Activated CD8-positive, alpha-beta memory T cell treated with anti-CD3 and anti-CD28 coated beads for 4 hours (primary cell): ENCODE measurements at places on chromosomes 1 and 21.

DNA sequence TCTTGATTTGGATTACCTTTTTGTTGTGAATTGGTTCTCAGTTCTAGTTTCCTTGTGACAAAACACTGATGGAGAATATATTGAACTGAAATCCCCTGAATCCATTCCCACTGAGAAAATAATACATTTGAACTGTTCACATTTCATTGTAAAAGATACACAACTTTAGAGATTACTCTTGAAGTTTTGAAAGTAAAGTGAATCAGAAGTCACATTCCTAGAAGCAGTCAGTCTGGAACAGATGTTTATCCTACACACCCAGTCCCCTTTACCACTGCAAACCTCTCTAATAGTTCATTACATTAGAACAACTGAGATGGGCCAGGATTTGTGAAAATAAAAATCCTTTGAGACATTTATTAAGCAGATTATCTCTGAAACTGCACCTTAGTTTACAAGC, 3.4 kb downstream of the RERE start:
- no peak for DNase-seq

DNA sequence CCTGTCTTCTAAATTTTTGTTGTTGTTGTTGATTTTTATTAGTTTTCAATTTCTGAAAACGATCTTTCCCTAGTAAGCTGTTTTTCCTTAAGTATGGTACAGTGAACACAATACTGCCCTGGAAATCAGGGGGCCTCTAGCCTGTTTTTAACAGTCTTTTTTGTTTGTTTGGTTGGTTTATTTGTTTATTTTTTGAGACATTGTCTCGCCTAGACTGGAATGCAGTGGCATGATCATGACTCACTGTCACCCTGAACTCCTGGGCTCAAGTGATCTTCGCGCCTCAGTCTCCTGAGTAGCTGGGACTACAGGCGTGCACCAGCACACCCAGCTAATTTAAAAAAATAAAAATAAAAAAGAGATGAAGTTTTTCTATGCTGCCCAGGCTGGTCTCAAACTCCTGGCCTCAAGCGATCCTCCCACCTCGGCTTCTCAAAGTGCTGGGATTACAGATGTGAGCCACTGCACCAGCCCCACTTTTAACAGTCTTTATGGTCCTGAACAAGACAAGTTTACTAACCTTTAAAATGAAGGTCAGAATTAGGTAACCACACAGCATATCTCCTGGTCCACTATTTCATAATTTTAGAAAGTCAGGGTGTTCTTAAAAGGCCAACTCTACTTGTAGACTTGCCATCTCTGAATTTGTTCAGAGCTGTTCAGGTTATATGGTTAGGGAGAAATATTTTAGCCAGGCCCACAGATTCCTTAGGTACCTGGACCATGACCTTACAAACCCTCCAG, 35.4 kb downstream of the TBCE start:
- no peak for DNase-seq

DNA sequence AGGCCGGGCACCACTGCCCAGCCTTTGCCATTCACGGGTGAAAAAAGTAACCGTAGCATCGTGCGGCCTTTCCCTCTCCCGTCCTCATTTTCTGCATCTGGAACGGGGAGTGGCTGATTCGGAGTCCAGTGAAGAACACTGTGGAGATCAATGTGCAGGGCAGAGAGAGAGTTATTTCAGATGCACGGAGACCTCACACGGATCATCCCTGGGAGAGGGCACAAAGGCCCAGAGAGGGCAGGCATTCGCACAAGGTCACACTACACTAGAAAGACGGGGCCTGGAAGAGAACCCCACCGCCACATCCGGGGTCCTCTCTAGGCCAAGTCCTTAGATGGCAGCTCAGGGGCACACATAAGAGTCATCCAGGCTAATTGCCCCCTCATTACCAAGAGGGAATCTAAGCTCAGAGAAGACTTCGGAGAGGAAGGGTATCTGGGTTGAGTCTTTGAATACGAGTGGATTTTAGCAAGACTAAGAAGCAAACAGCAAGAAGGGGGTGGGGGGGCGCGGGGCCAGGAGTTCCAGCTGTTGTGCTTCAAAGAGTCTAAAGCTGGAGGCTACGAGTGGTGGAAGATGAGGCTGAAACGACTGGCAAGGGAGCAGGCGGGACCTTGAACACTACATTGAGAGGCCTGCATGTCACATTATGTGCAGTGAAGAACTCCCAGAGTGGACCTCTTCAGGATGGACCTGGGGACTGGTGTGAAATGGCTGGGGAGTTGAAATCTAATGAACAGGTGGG, 857 bp downstream of the GPX7 start:
- no peak for DNase-seq

DNA sequence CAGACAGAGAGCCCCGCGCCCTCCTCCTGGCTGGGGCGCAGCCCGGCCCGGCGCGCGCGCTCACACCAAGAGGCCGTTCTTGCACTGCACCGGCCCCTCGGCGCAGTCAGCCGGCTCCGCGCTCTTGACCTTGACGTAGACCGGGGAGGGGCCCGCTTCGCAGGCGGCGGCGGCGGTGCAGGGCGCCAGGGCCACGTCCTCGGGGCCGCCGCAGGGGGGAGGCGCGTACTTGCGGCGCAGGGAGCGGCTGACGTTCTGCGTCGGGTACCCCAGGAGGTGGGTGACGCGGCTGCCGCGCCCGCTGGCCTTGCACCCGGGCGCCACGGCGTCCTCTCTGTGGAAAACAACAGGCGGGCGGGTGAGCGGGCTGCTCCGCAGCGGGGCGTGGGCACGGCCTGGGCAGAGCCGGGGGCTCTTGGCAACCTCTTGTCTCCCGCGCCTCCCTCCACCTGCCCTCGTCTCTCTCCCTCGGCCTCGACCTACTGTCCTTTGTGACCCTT, 7.7 kb downstream of the VSIG8 start:
- peak; percentile 45 for DNase-seq

DNA sequence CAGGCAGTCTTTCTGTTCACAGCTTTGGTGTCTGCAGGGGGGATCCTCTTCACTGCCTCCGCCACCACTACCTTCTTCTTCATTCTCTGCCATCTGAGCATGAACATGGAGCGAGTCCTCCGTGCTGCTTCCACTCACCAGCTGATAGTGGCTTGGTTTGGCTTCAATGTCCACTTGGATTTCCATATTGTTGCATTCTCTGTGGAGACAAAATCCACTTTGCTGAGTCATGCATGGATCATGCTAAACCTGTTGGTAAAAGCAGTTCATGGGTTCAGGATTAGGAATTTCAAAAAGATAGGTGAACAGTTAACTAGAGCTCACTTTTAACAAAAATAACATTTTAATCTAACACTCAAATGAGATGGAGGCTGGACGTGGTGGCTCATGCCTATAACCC, 27.5 kb downstream of the RNF19B start:
- no peak for DNase-seq

- DNase-seq, result no peak
Observed at GRCh38 chr1:26281971-26282370, 2.1 kb downstream of the SH3BGRL3 start.

GRCh38 chr1:25028587-25028906, 98.5 kb upstream of the RUNX3 start:
- DNase-seq, result no peak
